ENCODE measurements at places on chromosomes 5 and 9.

DNA sequence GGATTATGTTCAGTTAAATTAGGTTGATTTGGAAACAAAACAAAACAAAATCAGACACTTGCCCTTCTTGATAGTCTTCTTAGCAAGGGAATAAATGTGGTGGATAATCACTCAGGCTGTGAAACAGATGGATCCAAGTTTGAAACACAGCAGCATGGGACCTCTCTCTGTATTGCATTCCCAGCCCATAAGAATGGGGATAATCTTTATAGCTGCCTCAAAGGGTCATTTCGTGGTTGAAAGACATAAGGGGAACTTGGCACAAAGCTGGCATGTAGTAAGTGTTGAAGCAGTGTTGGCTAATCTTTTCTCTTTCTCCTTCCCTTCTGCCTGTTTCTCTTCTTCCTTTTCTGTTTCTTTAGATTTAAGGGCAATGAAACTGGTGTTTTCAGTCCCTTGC is 333.9 kb upstream of the TLE4 start:
- no peak for DNase-seq

- no peak for DNase-seq
Measured at GRCh38 chr9:85155352-85155751, 485.8 kb downstream of the NTRK2 start.

DNA sequence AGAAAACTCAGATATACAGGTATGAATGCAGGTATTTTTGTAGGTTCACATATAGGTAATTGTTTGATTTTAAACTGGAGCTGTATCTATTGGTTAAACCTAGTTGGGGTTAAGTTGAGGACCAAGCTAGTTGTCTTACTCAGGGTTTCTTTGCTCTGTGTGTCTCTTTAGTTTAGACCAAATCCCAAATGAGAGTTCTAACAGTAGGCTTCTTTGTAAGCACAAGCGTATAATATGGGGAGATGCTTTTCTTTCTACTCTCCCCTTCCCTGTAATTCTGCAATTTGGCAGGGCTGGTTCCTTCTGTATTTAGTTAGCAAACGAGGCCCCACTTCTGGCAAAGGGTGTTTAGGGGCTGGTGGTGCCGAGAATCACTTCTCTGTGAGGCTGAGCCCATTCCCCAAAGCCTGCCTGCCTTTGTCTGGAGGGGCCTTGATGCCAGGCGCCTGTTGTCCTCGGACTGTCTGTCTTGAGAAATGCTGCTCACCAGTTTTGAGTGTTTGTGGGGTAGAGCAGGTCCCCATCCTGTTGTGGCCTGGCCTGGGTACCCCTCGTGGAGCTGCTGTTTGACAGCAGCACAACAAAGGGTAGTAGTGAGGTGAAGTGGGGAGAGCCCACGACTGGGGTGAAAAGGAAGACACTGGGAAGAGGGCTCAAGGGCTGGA is 259.3 kb downstream of the FANCC start:
- DNase-seq, result no peak

- no peak for DNase-seq
Measured at GRCh38 chr5:173316339-173317020, 11.7 kb downstream of the STC2 start.

DNA sequence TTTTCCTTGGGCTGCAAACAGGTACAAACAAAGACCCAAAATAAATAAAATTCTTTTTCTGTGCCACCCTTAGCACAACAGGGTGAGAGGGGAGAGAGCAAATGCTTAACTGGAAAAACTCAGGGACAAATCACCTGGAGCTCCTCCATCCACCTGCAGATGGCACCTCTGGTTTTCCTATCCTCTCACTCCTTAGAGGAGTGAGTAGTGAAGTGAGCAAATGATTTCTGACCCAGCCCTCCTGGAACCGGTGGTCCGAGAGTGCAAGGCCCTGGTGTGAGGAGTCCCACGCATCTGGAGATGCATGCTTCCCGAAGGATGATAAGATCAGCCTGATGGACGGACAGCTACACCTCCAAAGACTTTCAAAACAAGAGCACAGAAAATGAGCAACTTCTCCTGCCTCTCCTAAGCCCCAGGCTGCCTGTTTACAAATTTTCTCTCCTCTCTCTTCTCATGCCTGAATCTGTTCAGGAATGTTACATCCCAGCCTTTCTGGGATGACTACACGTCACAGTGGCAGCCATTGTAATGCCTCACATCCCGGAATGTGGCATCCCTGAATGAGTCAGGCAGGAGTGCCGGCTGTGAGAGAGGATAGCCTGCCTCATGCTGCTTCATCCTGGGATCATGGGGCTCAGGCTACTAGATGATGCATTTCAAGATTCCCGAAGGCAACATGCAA is 86.4 kb downstream of the ADRB2 start:
- DNase-seq, result no peak

- DNase-seq, result no peak
Measured at GRCh38 chr5:54243483-54244080, 66.8 kb downstream of the ARL15 start.

- DNase-seq, result no peak
Measured at GRCh38 chr9:88799541-88800328, 191.5 kb upstream of the S1PR3 start.

- no peak for DNase-seq
Measured at GRCh38 chr9:133184971-133185370, 21.3 kb upstream of the GBGT1 start.

DNA sequence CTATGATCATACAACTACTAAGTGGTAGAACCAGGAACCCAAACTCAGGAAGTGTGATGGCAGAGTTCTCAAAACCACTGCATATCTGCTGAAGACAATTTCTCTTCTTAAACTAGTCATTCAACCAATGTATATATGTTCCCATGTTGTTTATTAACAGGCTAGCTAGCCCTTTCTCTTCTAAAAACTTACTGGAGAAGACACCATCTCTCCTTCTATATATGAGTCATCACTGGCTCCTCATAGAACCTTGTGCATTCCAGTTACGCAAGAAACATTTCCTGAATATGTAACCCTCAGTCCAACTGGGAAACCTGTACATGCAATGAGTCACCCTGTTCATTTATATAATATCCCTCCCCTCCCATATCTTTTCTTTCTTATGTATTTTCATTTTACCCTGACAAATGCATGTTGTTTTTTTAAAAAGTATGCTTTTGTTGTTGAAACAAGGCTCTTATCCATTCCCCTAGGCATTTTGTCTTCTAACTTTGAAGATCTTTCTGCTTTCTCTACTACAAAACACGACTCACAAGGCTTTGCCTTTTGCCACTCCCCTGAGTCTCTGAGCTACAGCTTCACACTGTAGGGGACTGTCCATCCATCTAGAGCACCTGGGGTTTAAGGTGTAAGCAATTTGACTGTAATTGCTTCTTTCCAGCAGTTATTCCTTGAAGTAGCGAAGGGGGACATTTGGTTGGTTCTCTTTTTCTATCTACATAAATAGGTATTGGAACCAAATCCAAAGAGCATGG is 119.5 kb downstream of the ANXA1 start:
- no peak for DNase-seq

DNA sequence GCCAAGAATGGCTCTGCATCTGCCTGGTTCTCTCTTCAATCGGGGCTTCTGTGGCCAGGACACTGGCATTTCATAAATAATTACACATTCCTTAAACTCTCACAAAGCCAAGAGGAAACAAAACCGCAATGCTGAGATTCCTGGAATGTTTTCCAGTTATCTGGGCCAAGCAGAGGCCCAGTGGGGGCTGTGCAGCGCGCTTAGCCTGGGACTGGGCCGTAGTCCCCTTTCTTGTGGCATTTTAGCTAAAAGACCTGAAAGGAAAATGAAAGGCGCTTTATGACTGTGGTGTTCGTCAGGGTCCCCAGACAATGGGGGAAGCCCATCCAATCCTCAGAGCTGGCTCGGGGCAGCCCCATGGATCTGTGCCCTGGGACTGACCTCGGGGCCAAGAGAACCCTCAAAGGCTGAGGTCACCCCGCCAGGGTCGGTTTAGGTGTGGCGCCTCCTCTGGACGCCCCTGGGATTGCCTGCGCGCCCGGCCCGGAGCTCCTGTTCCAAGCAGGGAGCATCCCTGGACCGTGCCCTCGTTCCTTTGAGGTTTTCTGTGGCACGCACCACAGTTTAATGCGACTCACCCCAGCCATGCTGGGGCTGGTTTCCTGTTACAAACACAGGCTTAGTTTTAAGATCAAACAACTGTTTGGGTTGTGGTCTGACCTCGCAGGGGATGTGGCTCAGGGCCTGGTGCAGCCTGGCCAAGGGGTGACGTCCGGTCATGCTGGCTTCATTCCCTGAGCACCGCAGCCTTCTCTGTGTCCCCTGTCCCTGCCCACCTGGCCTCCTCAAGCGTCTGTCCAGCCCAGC is 51.5 kb upstream of the NKD2 start:
- DNase-seq, result peak; percentile 90
